ENCODE measurements at places on chromosomes 1 and 21.
A peak's percentile ranks its signal among the peaks of the same experiment; 100 is the strongest.

DNA sequence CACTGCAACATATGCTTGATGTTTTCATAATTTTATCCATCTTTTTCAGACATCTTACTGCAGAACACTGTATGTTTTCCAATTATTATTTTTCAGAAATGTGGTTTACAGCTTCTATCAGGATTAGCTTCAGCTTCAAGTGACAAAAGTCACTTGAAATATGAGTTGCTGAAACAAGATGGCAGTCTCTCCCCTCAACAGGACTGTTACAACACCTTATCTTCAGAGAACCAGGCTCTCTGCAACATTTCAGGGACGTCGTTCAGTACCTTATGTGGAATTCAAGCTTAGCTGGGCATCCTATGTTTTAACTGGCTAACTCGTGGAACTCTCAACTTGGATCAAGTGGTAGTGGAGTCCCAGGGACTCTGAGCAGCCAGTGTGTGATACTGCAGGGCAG is 2.0 kb upstream of the UBE2G2 start:
- no peak for DNase-seq

- DNase-seq, result no peak
Measured at GRCh38 chr1:222266223-222267196, 281.4 kb downstream of the HHIPL2 start.

- no peak for DNase-seq
Measured at GRCh38 chr1:238457610-238458009, 566.9 kb upstream of the ZP4 start.

- DNase-seq, result no peak
Measured at GRCh38 chr1:47623557-47623940, 185.7 kb downstream of the FOXD2 start.

DNA sequence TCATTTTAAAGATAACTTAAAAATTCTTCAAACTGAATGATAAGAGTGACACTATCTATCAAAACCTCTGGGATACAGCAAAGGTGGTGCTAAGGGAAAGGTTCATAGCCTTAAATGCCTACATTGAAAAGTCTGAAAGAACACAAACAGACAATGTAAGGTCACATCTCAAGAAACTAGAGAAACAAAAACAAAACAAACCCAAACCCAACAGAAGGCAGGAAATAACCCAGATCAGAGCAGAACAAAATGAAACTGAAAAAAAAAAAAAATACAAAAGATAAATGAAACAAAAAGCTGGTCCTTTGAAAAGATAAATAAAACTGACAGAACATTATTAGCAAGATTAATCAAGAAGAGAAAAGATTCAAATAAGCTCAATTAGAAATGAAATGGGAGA is 6.8 kb downstream of the ODF2L start:
- DNase-seq, result no peak

- peak; percentile 58 for DNase-seq
Measured at GRCh38 chr1:208238710-208239472, 5.3 kb downstream of the PLXNA2 start.

- DNase-seq, result no peak
Measured at GRCh38 chr1:55141295-55141893, 73.8 kb downstream of the USP24 start.

- peak; percentile 41 for DNase-seq
Measured at GRCh38 chr1:154608397-154609270, 648 bp upstream of the ADAR start.

DNA sequence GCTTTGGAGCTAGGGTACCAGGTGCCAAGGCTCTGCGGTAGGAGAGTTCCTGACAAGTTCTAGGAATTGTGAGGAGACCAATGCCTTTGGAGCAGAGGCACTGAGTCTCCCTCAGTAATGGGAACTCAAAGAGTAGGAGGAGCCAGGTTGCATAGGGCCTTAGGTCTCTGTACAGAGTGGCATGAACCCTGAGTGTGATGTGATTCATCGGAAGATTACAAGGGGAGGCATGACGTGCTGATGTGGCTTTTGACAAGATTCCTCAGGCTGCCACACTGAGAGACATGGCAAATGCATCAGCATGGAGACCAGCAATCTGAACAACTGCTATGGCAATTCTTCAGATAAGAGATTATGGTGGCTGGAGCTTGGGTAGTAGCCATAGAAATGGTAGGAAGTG is 94.6 kb upstream of the SLC44A3 start:
- no peak for DNase-seq

DNA sequence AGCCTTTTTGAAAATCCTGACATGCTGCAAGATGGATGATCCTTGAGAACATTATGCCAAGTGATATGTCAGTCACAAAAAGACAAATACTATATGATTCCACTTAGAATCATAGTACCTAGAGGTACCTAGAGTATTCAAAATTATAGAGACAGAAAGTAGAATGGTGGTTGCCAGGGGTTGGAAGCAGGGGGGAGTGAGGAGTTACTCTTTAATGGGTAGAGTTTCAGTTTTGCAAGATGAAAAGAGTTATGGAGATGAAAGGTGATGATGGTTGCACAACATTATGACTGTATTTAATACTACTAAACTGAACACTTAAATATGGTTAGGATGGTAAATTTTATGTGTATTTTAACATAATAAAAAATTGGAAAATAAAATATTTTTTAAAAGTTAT is 37.9 kb upstream of the PODN start:
- no peak for DNase-seq

- no peak for DNase-seq
Measured at GRCh38 chr1:208511242-208511860, 267.2 kb upstream of the PLXNA2 start.

DNA sequence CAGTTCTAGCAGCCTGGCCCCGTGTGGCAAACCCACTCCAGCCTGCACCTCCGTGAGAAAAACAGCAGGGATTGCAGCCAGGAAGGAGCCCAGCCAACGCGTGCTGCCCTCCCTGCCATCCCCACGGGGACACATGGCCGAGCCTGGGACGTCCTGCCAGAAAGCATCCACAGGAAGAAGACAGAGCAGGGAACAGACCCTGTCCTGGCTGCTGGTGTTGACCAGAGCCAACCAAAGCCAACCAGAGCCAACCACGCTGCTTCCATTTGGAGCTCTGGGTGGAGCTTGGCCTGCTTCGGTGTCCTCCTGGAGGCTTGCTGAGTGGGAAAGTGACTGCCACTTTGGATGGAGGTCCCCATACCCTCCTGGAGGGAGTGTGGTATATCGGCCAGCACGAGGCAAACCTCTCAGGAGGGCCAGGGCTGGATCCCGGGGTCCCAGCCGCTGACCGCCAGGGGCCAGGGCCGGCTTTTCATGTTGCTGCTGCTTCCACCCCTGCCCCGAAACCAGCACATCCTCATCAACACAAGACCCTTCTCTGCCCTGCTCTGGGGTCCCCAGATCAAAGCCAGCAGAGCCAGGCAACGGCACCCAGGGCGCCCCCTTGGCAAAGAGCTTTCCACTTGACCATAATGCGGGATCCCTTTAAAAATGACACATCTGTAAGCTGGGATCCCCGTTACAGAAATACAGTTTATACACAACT is 80.6 kb upstream of the ARHGEF16 start:
- DNase-seq, result no peak

- no peak for DNase-seq
Measured at GRCh38 chr1:91523482-91523881, 22.8 kb downstream of the CDC7 start.

GRCh38 chr1:193763266-193763665 is 576.9 kb upstream of the B3GALT2 start:
- DNase-seq, result no peak

DNA sequence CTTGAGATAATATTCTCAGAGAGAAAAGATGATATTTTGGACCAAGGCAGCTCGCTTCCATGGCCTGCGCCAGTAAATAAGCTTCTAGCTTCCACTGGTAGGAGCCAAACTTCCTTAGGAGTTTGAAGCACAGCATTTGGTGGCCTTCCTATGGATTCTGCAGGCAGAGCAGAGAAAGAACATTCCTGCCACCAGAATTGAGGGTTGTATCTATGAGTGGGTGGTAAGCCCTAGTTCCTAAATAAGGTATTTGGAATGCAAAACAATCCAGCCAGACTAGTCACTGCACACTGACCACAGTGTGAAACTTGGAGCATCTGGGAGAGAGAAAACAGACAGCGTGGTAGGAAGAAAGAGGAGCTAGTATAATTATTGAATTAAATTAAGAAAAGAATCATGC is 54.1 kb upstream of the BCAR3 start:
- no peak for DNase-seq

- no peak for DNase-seq
Measured at GRCh38 chr1:222877854-222878253, 63.0 kb downstream of the DISP1 start.

GRCh38 chr1:25796811-25797458 is 3.1 kb upstream of the SELENON start:
- DNase-seq, result peak; percentile 90

DNA sequence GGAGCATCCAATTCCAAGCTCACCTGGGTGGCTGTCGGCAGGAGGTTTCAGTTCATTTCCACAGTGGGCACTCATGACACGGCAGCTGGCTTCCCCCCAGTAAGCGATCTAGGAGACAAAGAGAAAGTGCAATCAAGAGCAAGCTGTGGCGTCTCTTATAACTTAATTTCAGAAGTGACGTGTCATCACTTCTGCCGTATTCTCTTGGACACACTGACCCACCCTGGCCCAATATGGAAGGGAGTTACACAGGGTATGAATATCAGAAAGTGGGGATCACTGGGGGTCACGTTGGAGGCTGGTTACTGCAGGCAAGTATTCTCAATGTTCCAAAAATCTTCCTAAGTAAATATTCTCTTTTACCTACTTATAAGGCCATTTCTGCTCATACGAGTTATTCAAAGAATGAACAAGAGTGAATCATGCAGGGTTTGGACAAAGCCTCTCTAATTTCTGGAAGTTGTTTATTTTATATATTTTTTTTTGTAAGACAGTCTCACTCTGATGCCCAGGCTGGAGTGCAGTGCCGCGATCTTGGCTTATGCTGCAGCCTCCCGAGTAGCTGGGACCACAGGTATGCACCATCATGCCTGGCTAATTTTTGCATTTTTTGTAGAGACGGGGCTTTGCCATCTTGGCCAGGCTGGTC is 46.5 kb upstream of the GREM2 start:
- no peak for DNase-seq

GRCh38 chr1:230787471-230787870 is 40.3 kb downstream of the CAPN9 start:
- no peak for DNase-seq

DNA sequence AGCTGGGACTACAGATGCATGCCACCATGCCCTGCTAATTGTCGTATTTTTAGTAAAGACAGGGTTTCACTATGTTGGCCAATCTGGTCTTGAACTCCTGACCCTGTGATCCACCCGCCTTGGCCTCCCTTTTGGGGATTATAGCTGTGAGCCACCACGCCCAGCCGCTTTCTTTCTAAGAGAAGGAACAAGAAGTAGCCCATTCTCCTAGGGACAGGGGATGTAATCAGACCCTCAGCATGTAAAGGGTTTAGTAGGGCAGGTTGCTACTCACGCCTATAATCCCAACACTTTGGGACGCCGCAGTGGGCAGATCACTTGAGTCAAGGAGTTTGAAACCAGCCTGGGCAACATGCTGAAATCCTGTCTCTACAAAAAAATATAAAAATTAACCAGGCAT is 189.7 kb downstream of the TOMM20 start:
- DNase-seq, result no peak

DNA sequence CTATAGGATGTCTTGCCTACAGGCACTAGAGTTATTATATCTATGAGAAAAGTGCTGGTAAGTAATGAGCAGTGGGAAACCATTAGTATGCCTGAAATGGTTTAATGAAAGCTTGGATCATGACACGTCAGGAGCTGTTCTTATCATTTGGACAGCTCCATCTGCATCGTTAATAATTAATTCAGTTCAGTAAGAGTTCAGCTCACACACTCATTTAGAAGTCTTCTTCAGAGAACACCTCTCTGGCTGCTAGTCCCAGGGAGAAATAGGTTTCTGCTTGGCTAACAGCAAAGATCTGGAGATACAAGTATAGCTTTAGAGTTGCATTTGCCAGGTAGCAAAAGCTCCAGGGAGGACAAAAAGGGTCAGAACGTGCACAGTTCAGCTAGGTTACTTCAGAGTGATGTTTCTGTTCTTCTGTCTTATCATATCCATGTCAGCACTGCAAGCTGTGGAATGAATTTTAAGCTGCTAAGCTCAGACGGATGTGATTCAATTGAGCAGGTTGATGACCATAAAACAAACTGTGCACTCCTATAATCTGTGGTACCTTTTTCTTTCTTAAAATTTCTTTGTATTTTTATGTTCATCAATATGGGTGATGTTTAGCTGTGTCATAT is 173.6 kb downstream of the ADGRL2 start:
- DNase-seq, result no peak

DNA sequence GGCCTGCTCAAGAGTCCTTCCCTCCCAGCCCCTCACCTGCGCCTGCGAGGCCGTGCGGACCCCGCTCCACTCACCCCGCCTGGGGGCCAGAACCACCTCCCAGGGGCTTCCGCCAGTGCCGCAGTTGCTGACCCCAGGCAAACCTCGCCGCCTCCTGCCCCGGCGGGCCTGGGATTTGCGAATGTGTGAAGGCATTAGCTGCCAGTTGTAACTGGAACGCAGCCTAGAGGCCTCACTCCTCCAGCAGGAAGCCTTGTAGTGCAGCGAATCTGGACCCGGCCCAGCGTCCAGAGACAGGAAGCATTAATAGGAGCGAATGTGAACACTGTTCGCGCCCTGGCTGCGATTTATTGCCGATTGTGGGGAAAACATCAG is 140.9 kb upstream of the ARHGEF16 start:
- no peak for DNase-seq

DNA sequence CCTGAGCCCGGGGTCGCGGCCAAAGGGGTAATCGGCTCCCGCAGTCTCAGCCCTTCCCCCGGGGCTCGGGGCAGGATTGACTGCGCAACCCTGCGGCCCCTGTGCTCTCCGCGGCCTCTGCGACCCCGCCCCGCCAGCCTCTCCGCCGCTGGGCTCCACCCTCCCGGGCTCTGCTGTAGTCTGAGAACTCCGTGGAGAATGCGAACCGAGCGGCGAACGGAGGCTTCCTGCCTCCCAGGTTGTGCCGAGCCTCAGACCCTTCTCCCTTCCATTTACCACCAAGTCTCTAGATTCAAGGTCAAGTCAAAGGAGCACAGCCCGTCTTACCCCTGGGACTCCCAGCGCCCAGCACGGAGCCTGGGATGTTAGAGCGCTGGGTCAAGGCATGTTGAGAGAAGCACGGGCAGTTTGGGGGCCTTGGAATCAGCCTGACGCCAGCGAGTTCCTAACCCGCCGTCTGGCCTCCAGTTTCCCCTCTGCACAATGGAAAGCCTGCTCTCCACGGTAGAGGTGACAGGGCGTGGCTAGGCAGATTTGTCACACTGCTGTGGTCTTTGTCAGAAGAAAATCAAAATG is 3.0 kb downstream of the ATP2B4 start:
- no peak for DNase-seq

GRCh38 chr1:24343412-24344089 is 24.4 kb downstream of the GRHL3 start:
- no peak for DNase-seq

GRCh38 chr1:36175137-36176095 is 19.5 kb downstream of the MAP7D1 start:
- no peak for DNase-seq
